Fibroblast of pulmonary artery (primary cell): ENCODE measurements at places on chromosomes 5 and 9.

DNA sequence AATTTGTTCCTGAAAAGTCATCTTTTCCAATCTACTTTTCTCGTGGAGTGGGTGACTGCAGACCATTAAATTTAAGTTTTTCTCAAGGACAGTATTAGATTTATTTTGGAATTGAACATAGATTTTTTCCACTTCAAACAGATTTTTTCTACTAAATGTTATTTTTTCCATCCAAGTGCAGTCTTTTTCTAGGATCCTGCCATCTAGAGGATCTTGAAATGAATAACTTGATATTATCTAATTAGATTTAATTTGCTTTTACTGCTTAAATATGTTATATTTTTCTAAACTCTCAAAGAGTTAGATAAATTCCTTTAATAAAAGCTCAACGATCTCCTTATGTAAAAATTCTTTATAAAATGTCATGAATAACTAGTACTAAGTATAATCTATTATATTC, 136.9 kb upstream of the PRR16 start:
- DNase-seq = peak; percentile 14

DNA sequence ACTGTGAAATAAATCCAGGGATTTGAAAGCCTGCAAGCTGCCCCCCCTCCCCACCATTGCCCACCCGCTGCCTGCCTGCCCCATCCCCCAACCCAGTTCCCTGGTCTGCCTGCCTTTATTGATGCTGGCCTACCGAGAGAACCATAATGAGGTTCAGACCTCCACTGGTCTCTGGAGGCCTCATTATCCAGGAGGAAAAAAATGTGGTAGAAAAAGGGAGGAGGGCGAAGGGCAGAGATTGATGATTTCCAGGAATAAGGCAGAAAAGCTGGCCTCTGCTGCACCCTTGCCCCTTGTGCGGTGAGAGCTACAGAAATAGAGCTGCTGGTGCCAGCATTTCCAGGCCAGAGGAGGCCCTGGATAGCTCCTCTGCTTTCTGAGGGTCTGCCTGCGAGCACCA, 216.1 kb downstream of the PAPPA start:
- no peak for DNase-seq

- DNase-seq = peak; percentile 34
Measured at GRCh38 chr5:124330595-124331220, 415.7 kb downstream of the ZNF608 start.

DNA sequence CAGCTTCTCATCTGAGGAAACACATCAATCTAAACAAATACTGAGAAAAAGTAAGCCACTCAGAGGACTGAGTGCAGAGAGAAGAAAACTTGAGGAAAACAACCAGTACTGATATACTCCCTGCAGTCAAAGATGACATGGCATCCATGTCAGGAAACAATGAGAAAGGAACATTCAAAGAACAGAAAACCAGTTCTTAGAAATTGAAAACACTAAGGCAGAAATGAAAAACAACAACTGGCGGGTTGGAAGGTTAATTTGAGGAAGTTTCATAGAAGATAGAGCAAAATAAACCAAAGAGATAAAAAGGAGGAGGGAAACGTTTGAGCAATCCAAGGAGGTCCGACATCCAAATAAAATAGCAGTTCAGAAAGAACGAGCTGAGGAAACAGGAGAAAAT, 475.2 kb downstream of the HINT1 start:
- no peak for DNase-seq

DNA sequence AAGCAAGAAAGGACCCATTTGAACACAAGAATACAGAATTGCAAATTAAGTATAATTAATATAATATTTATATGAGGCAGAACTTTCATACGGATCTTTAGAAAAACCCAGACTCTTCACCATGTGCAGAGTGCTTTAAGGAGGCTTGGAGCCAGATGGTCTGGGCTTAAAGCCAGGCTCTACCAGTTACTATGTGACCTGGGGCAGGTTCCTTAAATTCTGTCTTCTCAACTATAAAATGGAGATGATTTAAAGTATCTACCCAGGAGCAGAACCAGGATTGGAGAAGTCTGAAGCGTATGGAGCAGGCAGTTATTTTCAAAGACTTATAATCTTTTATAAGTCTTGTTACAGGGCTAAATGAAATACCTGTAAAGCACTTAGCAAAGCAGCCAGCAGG, 202.1 kb downstream of the TSSK1B start:
- DNase-seq = no peak

DNA sequence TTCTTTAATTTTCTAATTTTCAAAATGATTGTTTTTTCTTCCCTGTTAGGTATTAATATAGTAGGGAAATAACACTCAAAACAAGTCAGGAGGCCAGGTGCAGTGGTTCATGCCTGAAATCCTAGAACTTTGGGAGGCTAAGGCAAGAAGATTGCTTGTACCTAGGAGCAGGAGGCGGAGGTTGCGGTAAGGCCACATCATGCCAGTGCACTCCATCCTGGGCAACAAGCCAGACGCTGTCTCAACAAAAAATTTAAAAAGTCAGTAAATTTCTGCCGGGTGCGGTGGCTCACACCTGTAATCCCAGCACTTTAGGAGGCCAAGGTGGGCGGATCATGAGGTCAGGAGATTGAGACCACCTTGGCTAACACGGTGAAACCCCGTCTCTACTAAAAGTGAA, 10.2 kb upstream of the CDK7 start:
- DNase-seq = no peak

DNA sequence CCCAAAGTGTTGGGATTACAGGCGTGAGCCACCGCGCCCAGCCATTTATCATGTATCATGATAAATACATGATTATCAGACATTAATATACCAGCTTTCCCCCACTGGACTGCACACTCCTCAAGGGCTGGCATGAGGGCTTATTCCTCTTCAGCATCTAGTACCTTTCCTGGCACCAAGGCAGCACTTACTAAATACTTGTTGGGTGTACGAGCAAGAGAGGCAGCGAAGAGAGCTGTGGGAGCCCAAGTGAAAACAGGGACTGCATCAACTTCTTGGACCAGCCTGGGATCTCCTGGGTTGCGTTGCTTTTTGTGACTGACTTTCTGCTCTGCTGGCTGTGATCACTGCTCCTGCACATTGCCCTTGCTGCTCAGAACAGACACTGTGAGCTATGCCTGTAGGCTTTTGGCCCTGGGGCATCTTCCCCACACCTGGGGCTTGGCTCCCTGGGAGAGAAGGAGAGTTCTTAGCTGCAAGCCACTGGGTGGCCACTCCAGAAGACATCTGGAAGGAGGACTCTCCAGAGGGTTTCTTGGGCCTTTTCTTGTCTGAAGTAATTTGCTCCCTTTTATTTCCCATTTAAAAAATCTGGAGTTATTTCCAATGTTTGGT, 224.3 kb downstream of the NR3C1 start:
- no peak for DNase-seq

DNA sequence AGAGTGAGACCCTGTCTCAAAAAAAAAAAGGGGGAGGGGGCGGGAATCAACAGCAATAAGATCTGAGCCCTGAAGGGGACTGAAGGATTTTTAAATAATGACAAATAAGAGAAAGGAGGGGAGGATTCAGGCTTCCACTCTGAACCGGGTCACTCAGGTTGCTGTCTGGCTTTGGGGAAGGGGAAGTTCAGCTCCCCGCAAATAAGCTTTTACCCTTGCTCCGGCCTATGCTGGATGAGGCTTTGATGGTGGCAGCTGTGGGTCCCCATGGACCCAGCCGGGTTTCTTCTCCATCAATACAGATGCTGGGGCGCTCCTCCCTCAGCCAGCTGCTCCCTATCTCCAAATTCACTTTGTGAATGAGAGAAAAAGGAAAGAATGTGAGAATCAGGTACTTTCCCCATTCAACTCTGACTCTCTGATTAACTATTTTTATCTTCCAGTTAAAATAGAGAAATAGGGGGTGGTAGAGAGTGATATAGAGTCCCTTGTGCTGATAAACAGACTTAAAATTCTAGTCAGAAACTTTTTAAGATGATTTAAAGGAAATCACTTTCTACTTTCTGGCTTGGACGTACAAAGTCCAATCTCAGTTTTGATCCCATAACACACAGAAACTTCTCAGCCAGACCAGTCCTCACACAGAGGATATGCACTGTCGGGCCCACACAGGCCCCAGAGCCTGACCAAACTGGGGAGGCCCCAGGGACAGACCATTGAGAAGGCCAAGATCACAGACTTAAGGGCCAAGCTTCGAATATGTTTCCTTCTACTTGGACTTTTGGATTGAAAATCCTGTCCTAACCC, 39.6 kb downstream of the C5orf15 start:
- no peak for DNase-seq

- DNase-seq = no peak
Measured at GRCh38 chr9:71626395-71626794, 141.9 kb downstream of the CEMIP2 start.

DNA sequence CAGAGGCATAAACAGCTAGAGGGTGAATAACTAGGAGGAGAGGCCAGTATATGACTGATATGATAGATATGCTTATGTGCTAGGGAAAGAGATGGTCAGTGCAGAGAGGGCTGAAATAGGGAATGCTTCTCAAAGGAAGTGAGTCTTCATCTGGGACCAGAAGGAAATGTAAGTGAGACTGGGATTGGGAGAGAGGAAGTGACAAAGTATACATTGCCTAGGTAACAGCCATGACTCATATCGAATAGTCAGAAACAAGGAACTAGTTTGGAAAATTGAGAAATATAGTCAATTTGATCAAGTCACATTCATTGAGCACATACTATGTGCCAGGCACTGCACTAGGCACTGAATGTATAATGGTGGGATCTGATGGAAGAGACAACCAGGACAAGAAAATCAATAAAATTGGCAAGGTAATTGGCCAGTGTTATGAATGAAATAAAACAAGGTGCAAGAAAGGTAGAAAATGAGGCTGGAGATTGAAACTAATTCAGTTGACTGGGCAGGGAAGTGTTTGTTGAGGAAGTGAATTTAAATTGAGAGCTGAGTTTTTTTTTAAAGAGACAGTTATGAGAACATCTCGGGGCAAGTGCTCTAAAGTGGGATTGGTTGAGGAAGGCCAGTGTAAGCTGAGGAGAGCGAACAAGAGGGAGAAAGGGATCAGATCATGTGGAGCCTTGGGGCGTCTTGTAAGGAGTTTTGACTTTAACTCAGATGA, 4.3 kb downstream of the ERAP2 start:
- DNase-seq = peak; percentile 79

GRCh38 chr9:28820741-28821140, 1247.5 kb upstream of the C9orf72 start:
- no peak for DNase-seq

DNA sequence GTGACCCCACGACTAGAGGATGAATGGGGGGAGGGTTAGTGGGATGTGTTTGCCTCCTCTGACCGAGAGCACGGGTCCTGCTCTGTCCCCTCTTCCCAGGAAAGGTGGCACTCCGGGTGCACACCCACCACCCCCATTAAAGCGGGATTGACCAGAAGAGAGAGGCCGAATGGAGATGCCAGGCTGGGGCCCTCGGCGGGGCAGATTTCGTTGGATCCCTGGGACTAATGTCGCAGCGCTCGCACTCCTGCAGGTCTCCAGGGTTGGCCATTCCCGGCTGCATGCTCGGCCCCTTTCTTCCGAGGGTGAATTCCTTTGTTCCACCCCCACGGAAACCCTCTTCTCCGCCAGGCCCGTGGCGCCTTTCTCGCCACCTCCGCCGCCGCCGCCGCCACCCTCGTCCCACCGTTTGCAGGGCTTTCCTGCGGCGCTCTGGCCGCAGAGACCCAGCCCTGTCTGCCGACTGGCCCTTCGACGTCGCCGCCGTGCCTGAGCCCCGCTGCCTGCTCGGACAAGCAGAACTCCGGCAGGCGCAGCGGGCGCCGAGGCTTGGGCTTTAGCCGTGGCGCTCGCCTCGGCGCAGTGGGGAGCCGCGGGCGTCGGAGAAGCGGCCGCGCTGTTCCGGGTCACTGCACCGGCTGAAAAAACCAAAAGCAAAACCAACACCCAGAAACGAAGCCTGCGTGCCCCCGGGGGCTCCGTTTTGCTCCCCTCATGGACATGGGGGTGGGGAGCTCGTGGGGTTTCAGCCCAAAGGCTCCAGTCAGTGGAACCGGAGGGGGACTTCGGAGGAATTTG, 11.8 kb downstream of the LMX1B start:
- no peak for DNase-seq

DNA sequence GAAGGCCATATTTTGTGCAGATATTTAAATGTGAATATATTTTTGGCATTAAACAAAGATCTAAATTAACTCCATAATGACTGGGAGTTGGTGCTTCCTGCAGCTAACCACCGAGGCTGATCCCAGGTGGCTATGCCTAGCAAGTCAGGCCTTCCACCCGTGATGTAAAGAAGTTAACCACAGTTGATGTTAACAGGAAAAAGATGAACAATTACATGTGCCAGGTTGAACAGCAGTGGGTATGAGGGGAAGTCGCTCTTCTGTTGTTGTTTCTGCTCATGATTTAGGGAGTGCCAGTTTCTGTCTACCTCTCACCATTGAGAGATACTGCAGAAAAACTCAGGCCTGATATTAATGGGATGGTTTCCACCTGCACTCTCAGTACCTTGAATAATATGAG, 334.3 kb downstream of the EBF1 start:
- DNase-seq = no peak

GRCh38 chr9:5510360-5510931, at the start of gene PDCD1LG2:
PDCD1LG2 (plus strand) TSS chr9:5510531; CDS start chr9:5522547, 12,016 bp downstream.
- peak; percentile 82 for DNase-seq

DNA sequence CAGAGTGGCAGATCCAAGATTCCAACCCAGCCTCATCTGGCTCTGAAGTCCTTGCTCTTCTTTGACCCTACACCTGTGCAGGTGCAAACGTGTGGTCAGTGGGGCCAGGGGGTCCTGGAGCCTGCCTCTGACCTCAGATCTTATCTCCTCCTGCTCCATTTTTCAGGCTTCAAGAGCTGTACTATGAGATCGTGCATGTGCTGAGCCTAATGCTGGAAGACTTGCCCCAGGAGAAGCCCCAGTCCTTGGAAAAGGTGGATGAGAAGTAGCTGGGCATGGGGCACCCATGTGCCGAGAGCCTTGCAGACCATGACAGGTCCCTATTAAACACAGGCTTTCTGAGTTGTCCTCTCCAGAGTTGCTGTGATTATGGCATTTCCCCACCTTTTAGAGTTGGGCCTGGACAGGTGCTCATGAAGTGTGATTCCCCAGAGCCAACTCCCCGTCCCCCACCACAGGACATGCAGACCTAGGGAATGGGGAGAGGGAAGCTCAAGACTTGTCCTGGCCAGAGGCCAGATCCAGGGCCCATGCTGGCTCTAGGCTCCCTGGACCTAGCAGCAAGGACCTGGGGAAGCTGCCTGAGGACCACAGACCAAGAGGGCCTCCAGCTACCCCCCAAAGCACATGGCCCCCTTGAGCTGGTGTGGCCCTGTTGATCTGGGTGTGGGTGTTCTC, 22.5 kb downstream of the PITX1 start:
- no peak for DNase-seq

- no peak for DNase-seq
Measured at GRCh38 chr5:180777475-180777874, 25.1 kb downstream of the MGAT1 start.

GRCh38 chr5:22258139-22258538, 595.0 kb downstream of the CDH12 start:
- no peak for DNase-seq

GRCh38 chr5:15255576-15255975, 244.4 kb upstream of the FBXL7 start:
- DNase-seq = peak; percentile 86
